ENCODE measurements at places on chromosomes 4 and X. TPM values are rescaled to one million over a fixed set of nuclear protein-coding genes. Genes with fewer than 3 reads are reported as not detected.

The OTUD6A gene
- polyA plus RNA-seq: not detected

The GAB3 gene
- 5.2 TPM for polyA plus RNA-seq

The ARHGAP36 gene
- 522 TPM for polyA plus RNA-seq

The RENBP gene
- 5.1 TPM for polyA plus RNA-seq

The SYNPO2 gene
- 155 TPM for polyA plus RNA-seq

- no peak for DNase-seq
Observed at GRCh38 chr4:82381235-82381634, 7.4 kb upstream of the HNRNPD start.

- DNase-seq: no peak
Observed at GRCh38 chr4:56371426-56372220, 15.7 kb downstream of the AASDH start.

- DNase-seq: no peak
Observed at GRCh38 chrX:68665502-68665901, 18.0 kb downstream of the STARD8 start.

DNA sequence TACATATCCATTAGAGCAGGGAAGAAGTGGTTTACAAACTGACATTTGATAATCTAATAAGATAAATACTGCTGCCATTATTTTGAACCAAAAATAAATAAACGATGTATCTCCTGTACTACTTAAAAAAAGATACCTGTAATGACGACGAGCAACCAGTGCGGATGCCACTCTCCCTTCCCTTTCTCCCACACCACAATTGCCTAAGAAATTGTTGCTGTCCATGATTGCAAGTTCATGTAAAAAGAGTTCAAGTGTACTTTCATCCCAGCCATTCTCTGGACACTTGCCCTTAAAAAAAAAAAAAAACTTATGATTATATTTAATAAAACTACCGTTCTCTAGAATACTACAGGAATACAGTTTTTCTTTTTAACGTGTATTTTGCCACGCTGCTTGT is 1.4 kb downstream of the SEPSECS start:
- no peak for DNase-seq

- DNase-seq: no peak
Observed at GRCh38 chrX:115581759-115582615, 21.0 kb downstream of the PLS3 start.

DNA sequence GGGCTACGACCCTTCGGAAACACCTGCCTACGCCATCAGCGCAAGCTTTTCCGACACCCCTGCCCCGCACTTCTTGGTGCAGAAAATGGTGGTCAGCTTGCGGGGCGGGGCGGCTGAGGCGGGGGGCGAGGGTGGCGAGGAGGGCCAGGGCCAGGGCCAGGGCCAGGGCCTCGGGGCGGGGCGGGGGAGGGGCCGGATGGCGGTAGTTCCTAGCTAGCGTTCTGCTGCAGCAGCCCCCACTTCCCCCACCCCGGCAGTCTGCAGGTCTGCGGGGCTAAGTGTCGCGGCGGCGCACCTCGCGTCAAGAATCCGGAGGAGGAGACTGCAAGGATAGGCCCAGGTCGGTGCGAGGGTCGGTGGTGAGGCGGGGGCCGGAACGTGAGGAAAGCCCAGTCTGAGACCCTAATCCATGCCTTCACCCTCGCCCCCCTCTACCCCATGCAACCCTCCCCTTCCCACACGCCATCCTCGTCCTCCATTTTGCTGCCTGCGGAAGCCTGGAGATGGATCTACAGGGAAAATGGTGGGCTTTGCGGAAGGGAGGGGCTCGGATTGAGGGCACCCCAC is 600 bp downstream of the BEX4 start:
- peak; percentile 20 for DNase-seq

GRCh38 chrX:3690140-3690539 is 23.3 kb downstream of the PRKX start:
- peak; percentile 6 for DNase-seq

GRCh38 chrX:87299563-87300160 is 217.9 kb upstream of the KLHL4 start:
- peak; percentile 3 for DNase-seq

DNA sequence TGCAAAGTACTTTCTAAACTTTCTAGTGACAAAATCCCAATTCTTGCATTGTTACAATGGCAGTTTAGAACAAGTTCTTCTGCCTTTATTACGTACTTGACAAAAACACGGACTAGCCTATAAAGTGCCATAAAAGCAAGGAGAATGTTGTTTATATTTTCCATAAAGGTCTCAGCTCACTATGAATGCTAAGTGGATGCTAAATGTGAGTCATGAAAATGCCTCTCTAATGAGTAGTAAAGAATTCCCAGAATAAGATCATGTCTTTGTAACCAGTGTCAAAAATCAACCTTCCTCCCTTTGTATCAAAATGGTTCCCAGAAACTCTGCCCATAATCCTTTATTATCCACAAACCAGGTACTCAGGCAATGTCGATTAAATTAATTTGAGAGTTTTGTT is 539.8 kb upstream of the SLIT2 start:
- no peak for DNase-seq

- DNase-seq: no peak
Observed at GRCh38 chr4:165609653-165610052, 230.8 kb downstream of the CPE start.

Measured in hindlimb muscle (tissue), 1 donor.